ENCODE measurements at places on chromosomes 5 and 9.

GRCh38 chr5:4150067-4150466 lies 554.4 kb downstream of the IRX1 start:
- DNase-seq, result no peak

DNA sequence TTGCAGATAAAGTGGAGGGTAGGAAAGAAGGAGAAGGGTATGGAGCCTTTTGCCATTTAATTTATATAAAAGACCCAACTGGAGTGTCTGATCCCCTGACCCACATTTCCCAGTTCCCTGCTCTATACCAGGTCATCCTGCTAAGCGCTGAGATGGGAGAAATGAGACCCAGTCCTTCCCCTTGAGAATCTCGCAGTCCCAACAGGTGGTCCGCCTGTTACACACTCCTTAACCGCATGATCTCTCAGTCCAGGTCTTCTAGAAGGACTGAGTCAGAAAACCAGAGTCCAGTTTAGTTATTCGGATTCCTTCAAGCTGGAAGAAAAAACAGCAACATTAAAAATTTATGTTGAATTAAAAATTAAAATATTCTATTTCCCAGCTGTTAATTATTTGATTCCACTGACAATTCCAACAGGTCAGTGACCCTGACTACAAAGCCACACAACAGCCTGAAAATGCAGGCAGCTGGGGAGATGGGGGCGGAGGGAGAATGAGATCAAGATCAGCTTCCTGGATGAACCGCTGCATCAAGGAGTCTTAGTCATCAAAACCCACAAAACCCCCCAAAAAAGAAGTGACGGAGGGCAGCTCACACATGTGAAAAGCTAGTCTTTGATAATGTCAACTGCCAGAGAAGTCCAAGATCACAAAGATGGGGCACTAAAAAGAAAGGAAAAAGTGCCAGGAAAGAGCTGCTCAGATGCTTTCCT lies 44.0 kb downstream of the GGTA1 start:
- no peak for DNase-seq

- DNase-seq, result no peak
Observed at GRCh38 chr9:81861644-81862043, 66.6 kb upstream of the SPATA31D4 start.

- DNase-seq, result peak; percentile 53
Observed at GRCh38 chr9:113381909-113382411, 5.2 kb upstream of the HDHD3 start.

DNA sequence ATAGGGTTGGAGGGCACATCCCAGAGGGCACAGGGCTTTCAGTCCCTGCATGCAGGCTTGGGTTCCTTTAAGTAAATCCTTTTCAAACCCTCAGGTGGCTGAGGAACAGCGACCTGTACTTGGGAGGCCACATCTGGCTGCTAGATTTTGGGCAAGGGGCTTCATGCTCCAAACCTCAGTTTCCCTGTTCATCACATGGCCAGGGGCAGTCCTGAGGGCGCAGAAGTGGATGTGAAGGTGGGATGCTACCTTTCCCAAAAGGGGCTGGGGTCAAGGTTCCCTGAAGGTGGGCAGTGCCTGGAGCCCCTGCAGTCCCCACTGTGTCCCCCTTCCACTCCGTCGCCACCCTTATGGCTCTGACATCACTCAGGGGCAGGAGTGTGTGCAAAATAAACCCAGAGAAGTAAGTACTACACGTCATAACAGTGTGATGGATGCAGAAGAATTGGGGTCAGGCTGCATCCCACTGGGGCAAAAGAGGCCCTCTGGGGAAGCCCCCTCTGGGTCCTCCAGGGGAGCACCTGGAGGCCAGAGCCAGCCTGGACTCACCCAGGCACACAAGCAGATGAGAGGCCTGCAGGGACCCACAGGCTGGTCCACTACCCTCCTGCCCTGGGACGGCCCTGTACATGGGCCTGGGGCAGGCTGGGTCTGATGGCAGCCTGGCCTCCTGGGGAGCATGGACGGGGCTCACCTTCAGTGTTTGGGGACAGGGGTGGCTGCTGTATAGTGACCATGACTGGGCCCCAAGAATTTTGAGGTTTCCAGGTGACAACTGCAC lies 1.9 kb upstream of the CARD19 start:
- DNase-seq, result no peak

- no peak for DNase-seq
Observed at GRCh38 chr5:73552642-73553041, 12.8 kb downstream of the ANKRA2 start.

DNA sequence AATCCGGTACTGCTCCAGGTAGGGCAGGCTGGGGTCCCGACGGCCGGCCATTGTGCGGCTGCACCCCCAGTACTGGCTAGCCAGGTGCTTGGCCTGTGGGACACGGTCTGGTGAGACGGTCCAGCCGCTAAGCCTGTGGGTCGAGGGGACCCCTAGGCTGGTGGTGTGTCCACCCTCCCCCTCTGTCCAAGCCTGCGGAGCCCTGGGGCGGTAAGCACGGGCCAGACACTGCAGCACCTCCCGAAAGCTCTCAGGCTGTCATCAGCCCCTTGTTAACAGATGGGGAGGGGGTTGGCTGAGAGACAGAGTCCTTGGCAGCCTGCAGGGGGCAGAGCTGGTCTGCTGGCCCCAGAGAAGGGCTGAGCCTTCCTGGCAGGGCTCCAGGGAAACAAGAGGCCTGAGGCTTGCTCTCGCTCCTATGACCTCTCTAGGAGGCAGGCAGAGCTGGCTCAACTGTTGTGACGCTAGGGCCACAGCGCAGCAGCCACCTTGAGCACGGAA lies 11.8 kb upstream of the MRNIP start:
- peak; percentile 16 for DNase-seq

GRCh38 chr9:110777876-110778215 lies 109.3 kb downstream of the MUSK start:
- no peak for DNase-seq

- DNase-seq, result no peak
Observed at GRCh38 chr5:126837906-126838539, 61.1 kb downstream of the LMNB1 start.

DNA sequence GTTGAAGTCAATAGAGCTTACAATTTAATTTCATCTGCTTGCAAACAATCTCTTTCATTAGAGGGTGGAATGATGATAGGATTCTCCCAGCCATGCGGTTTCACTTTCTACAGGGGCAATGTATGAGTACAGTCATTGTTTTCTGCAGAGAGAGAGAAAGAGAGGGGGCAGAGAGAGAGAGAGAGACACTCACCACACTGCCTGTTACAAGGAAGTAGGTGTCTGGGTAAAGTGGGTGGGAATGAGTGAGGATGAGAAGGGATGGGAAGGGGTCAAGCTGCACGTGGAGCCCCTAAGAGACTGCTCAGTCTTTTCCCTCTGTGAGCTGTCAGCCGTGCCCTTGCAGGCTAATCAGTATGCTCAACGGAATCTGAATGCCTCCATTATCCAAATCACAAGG lies 454.3 kb downstream of the KDM4C start:
- no peak for DNase-seq

GRCh38 chr5:113202746-113203716 lies 226.4 kb downstream of the DCP2 start:
- DNase-seq, result no peak

GRCh38 chr9:98287384-98287783 lies 31.9 kb upstream of the TBC1D2 start:
- no peak for DNase-seq

Measured in right renal pelvis (tissue), 4 donors.